ENCODE measurements at places on chromosomes 1 and 21.

- no peak for DNase-seq
Observed at GRCh38 chr1:110070282-110070669, 196 bp downstream of the ALX3 start.

GRCh38 chr1:96482616-96483015, 239.0 kb upstream of the PTBP2 start:
- DNase-seq, result no peak

DNA sequence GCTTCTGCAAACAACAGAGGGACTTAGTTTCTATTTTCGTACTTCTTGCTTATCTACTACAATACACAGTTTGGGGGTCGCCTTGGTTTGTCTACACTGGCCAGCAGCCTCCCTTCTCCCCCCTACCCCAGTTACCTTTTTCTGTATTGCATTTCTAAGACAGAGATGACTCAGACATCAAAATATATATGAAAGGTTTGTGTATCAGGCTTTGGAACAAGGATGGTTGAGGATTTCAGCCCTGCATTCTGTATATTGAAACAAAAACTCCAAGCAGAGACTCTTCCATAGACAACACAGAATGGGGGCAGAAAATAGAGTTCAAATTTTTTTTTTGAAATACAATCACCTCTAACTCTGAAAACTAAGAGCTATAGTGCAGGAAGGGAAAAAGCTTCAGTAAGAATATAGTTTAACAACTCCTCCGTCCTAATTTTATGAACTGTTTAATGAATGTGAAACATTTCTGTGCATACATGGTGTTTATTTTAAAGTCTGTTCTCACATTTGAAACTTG, 1.9 kb downstream of the SAMD13 start:
- no peak for DNase-seq

DNA sequence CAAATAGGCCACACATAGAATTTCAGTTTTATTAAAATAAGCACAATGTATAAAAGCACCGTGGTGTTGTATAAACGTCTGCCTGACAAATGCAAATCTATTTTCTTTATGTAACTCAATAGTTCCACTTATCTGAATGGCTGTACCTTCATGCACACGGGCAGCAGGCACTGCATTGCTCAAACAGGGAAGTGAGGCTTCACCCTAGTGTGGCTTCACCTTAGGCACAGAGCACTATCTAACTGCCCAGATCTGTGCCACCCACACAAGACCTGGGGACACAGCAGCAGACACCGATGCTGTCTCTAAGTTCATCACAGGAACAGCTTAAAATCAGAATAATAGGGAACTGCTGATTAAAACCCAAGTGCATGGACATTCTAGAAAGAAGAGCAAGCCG, 6.0 kb upstream of the KNCN start:
- DNase-seq, result no peak

- no peak for DNase-seq
Observed at GRCh38 chr1:18646091-18646785, 15.6 kb downstream of the PAX7 start.

GRCh38 chr1:38578271-38578951, 281.2 kb downstream of the RRAGC start:
- no peak for DNase-seq

GRCh38 chr1:12145616-12146342, 21.0 kb upstream of the TNFRSF1B start:
- no peak for DNase-seq

GRCh38 chr1:14715266-14715665, 116.8 kb downstream of the KAZN start:
- DNase-seq, result no peak

DNA sequence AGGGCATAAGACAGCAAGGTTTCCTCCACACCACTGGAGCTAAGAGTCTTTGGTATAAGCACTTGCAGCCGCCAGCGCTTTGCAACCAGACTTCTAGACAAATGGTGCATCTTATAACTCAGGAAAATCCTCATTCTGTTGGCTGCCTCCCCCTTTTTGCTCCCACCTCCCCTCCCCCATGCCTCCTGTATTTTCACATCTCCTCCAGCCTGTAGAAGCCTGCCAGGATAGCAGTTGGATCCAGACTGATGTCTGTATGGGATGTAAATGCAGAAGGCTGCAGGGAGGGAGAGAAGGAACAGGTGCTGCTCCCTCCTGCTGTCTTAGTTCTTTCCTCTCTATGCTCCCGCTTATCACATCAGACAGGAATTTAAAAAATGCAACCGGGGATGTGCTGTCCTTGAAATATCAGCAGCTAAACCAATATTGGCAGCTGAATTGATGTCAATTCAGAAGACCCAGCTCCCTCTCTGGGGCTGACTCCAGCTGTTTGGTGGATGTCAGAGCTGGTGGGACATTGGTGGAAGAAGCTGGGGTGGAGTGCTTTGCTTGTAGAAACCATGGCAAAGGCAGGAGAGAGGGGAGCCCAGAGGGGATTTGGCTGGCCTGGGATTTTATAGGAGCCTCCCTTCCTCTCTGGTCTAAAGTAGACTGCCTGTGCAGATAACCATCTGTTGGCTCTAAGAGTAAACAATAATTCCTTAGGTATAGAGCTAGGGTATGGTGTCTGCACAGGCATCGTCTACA, 53.5 kb downstream of the NFASC start:
- no peak for DNase-seq

DNA sequence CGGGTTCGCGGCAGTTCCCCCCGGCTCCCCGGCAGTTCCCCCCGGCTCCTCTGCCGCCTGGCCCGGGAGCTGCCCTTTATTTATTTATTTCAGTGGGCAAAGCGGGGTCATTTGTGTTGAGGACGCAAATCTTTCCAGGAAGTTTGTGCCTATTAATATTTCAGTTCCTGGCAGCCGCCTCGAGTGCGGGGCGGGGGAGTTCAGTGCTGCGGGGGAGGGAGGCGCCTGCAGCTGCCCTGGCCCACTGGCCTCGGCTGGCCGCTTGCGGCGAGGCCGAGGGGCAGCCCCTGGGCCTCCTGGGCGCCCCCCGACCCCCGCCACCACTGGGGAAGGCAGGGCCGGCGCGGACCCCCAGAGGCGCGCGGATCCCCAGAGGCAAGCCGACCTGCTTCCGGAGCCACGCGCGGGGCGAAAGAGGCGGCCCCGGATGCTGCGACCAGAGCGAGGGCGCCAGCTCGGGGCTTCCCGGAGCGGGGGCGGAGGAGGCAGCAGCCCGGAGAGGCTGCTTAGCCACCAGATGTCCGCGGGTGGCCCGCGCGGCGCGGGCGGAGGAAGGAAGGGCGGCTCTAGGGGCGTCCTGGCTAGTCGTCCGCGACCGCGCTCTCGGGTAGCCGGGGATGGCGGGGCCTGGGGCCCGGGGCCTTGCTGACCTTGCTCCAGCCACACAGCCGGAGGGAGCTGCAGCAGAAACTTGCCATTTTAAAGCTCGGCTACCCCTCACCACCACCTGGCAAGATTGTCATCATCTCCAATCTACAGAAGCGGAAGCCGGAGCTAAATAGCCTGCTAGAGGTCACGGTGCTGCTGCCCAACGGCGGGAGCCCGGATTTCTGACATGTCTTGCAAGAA, 48.0 kb downstream of the H3-3A start:
- no peak for DNase-seq

- DNase-seq, result no peak
Observed at GRCh38 chr1:202584707-202585589, 125.3 kb downstream of the SYT2 start.

DNA sequence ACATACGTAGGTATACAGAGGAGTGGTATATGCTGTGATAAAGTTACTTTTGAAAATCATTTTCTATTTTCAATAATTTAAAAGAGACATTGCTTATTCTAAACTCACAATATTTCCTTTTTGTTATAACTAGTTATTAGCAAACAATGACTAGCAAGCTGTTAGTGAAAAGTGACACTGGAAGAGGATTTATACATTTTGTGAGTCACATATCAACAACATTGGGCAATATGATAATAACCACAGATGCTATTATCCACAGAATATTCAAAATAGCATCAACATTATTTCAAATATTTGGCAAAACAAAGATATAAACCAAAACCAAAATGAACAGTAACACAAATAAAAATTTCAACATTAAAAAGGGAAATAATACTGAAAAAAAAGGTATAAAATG, 104.0 kb upstream of the HP1BP3 start:
- DNase-seq, result no peak

- no peak for DNase-seq
Observed at GRCh38 chr1:8816264-8816663, 1.2 kb downstream of the RERE start.

GRCh38 chr1:27253596-27253995, 19.2 kb downstream of the WDTC1 start:
- no peak for DNase-seq

GRCh38 chr1:56901716-56902115, 47.1 kb downstream of the C8A start:
- DNase-seq, result no peak

DNA sequence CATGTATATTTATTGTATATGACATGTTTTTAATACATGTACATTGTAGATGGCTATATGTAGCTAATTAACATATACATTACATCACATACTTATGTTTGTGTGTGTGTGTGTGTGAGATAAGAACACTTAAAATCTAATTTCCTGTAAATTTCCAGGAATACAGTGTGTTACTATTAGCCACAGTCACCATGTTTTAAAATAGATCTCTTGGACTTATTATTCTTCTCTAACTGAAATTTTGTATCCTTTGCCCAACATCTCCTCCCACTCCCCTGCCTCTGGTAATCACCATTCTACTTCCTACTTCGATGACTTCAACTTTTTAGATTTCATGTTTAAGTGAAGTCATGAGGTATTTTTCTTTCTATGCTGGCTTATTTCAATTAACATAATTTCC, 64.8 kb downstream of the FCRL5 start:
- no peak for DNase-seq

DNA sequence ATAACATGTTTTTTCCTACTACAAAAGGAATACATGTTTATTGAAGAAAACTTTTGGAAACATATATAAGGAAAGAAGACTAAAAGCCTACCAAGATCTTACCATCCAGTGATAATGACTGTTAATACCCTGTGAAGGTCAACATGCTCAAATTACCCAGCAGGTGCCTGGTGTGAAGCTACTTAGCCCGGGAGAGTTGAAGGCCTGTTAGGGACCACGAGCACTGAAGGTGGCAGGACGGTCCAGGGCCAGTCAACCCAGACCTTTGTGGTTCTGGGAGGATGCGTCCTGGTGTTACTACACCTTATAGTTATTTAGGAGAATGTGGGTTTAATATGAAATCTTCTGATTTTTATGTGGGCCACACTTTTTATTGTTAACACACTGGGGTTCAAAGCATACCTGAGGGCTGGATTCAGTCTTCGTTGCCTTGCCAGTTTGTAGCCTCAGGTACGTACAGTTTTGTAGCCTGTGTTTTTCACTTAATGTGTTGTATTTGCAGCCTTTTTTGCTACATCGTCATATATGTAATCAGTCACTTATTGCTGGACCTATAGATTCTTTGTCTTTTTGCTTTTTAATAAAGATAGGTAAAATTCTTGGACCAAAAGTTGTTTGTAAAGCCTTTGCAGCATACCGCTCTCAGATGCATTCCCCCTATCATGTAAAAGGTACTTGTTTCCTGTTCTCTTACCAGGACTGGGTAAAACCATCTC, 9.8 kb downstream of the ITSN1 start:
- DNase-seq, result no peak

DNA sequence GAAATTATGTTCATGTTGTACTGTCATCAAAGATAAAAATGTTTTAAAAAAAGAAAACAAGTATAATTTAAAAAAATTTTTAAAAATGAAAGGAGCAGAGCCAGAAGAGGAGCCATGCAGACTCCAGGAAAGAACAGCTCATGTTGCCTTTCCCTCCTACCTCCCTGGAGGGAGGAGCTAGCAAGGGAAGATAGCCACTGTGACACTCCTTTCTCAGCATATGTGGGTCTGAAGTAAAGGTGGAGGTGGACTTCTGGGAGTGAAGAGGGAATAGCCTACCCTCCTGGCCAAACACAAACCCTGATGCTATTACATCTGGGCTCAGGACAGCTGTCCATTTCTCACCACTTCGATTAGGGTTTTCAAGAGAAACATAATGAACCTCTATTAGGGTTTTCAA, 54.2 kb downstream of the SLC2A1 start:
- no peak for DNase-seq

DNA sequence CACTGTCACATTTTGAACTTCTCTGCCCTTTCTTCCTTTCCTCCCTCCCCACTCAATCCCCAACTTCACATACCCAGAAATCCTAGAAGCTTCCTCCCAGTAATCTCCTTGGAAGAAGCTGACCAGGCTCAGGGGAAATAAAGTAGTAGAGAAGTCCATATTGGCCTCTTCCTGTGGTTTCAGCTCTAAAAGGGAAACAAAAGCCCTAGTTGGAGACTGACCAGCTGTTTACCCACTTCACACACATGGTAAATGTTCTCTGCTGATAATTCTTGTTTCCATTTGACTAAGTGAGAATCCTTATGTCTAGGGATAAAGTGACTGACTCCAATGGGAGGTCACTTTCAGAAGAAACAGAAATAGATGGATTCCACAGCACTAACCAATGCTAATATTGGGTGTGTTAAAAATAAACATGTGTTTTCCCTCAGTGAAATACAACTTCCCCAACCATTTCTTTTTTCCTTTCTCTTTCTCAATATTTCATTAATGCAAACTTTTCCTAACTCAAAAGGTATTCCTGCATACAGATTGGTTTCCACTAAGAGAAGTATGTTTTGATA, 178.9 kb upstream of the DPT start:
- no peak for DNase-seq

DNA sequence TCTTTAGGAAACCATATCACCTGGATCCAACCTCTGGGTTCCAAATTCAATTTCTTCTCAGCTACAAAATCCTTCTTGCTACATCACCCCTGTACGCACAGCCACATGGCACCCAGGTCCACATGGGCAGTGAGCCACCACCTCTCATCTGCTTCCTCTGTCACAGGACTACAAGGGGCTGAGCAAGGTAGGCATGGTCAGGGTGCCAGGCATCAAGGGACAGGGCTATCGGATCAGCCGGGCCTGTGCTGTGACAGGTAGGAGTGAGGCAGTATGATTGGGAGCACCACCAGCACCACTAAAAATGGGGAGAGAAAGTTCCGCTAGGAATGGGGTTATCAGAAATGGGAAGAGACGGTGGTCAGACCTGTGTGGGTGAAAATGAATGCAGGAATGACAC, 29.4 kb downstream of the S100A6 start:
- DNase-seq, result no peak

GRCh38 chr1:28021064-28021463, 61.3 kb downstream of the XKR8 start:
- no peak for DNase-seq

DNA sequence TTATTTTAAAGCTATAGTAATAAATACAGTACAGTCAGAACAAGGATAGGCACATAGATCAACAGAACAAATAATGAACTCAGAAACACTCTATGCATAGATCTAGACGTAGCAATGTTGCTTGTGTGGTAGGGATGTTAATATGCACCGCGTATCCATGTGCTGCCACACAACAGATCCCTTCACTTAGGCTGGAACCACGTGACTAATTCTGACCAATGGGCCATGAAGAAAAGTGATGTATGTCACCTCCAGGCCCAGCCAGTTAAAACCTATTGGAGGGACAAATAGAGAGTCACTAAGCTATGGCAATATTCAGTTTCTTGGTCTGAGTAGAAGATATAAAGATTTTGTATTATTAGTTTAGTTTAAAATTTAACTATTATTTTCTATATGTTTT, 91.4 kb downstream of the ADAMTS1 start:
- DNase-seq, result no peak

GRCh38 chr1:229225331-229225782, 45.6 kb upstream of the RAB4A start:
- DNase-seq, result no peak

GRCh38 chr1:25727635-25728286, 72.2 kb upstream of the SELENON start:
- no peak for DNase-seq

GRCh38 chr1:17984583-17984982, 123.0 kb upstream of the IGSF21 start:
- DNase-seq, result no peak

All from AG04450 (cell line).